Ovary (tissue), 10 donors: ENCODE measurements at places on chromosomes 5 and 9. TPM values are rescaled to one million over a fixed set of nuclear protein-coding genes. Genes with fewer than 3 reads are reported as not detected.

DNA sequence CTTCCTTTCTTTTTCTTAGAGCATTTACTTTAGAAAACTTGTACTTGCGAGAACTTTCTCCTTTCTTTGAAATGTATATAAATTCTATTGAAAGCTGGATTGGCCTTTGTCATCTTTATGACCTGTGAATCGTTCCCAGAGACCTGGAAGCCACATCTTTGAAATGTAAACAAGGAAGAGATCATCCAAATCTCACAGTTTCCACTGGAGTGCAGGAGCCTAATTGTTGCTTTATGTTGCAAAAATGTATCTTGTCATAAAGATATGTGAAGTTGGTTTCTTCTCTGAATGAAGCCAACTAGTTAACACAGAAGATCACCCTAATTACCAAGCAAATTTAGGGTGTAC is 1101.8 kb downstream of the TAF11L14 start:
- no peaks in the 10 kb centered on the region for H3K27me3 ChIP-seq
- H3K4me1 ChIP-seq, result no peaks in the 10 kb centered on the region
- no peak for DNase-seq
- no peak overlapping the region for H3K27ac ChIP-seq
- H3K36me3 ChIP-seq, result no peaks in the 10 kb centered on the region

DNA sequence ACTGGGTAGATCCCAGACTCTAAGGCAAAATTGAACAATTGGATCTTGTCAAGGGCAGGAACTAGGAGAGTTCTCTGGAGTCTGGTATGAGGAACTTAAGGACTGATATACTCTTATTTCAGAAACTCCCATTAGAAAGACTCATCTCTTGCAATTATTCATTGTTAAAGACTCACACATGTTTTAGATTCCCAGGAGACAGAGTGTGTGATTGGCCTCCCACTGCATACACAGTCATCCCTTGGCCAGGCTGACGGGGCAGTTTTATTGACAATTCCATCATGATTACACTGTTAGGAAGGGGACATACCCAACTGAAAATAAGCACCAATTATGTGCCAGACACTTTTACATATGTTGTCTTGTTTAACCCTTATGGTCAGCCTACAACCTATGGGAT is 347.2 kb downstream of the DMAC1 start:
- no peak for DNase-seq
- no peak overlapping the region for H3K4me3 ChIP-seq
- H3K4me1 ChIP-seq, result no peaks in the 10 kb centered on the region
- H3K27ac ChIP-seq, result no peak overlapping the region
- no peaks in the 10 kb centered on the region for H3K36me3 ChIP-seq

- no peak overlapping the region for H3K4me3 ChIP-seq
- H3K27ac ChIP-seq, result no peak overlapping the region
- H3K27me3 ChIP-seq, result no peaks in the 10 kb centered on the region
- DNase-seq, result peak; percentile 71
- H3K4me1 ChIP-seq, result peaks cover 3% of the 10 kb centered on the region
These were observed 5.1 kb downstream of the MGAT4B start for GRCh38 chr5:179801304-179802206.

DNA sequence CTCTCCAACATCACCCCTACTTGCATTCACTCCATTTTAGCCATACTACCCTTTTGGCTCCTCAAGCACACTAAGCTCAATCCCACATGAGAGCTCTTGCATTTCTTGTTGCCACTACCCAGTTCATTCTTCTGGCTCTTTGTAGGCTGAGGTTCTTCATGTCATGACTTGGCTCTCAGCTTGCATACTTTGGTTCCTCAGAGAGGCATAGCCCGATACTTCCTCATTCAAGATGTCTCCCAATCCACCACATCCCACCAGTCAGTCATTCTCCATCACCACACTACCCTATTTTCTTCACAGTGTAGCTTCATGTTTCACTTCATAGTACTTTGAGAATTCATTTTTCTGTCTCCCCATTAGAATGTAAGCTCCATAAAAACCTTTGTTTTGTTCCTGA is 116.7 kb downstream of the NR6A1 start:
- H3K4me1 ChIP-seq, result no peaks in the 10 kb centered on the region
- no peak for DNase-seq
- no peak overlapping the region for H3K27ac ChIP-seq
- no peaks in the 10 kb centered on the region for H3K36me3 ChIP-seq
- no peak overlapping the region for H3K4me3 ChIP-seq

The ZMAT2 gene
- total RNA-seq, result 40.7 TPM
